ENCODE measurements at places on chromosomes 2 and 18. TPM values are rescaled to one million over a fixed set of nuclear protein-coding genes. Genes with fewer than 3 reads are reported as not detected.

KIF5C gene
- total RNA-seq: 1.7 TPM

DNA sequence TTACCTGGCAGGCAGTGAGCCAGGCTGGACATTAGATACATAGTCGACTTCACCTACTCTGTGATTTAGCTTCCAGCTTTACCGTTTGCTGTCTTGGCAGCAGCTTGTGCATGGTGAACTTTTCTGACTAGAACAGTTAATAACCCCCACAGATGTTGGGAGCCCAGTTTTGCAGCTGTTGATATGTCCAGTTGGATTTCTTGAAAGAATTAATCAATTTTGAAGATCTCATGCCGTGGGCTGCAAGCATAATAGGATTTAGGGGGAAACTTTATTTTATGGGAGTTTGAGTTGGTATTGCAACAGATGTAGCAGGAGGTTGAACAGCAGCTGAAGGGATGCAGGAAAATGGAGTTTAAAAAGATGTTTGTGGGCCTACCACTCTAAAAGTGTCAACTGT lies 13.8 kb downstream of the MYO1B start:
- DNase-seq: no peak

NEU4 gene
- total RNA-seq: not detected

GRCh38 chr2:83674050-83674449 lies 785.0 kb downstream of the SUCLG1 start:
- DNase-seq: no peak

DNA sequence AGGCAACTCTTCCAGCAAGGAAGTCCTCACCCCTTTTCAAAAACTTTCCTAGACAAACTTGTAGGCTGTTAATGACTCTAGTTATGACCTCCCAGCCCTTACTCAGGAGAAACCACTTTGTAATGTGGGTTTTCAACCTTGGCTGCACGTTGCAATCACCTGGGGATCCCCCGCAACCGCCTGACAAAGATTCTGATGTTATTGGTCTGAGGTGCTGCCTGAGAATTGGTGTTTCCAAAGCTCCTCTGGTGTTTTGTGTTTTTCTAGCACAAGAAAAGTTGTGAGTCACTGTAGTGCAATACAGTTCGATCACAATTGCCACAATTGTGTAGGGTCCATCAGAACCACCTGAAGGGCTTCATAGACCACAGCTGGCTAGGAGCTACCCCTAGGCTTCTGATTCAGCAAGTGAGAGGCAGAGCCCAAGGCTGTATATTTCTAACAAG lies 121.6 kb downstream of the SP100 start:
- no peak for DNase-seq

GRCh38 chr2:17539611-17540092 lies 844 bp upstream of the VSNL1 start:
- DNase-seq: peak; percentile 28

FZD7 gene
- 25.2 TPM for total RNA-seq

DNA sequence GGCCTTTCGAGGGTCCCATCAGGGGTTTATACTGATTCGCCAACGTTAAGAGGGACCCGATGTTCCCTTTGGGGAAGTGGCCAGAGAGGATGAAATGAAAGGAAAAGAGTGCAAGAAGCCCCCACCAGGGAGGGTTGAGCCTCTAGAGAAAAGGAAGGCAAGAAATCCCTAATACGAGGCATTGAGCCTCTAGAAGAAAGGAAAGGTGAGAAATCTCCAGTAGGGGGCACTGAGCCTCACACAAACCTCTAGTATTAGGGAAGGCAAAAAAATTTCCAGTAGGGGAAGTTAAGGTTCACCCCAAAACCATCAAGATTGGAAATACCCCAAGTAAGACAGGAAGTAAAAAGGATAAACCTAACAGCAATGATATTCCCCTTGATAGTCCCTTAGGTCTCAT lies 9.8 kb upstream of the SAP130 start:
- DNase-seq: no peak

DNA sequence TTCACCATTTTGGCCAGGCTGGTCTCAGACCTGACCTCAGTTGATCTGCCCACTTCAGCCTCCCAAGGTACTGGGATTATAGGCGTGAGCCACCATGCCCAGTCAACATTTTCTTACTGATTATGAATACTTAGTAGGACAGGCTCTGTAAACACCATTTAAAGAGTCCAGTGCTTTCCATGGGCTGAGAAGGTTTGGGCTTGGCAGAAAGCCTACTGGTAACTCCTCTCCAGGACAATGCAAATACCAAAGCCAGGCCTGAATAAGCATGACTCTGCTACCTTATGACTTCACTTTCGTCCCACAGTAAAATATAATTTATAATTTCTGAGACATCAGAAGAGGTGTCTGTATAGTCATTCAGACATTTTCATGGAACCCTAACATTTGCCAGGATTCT lies 60.2 kb upstream of the FAM117B start:
- DNase-seq: no peak

DNA sequence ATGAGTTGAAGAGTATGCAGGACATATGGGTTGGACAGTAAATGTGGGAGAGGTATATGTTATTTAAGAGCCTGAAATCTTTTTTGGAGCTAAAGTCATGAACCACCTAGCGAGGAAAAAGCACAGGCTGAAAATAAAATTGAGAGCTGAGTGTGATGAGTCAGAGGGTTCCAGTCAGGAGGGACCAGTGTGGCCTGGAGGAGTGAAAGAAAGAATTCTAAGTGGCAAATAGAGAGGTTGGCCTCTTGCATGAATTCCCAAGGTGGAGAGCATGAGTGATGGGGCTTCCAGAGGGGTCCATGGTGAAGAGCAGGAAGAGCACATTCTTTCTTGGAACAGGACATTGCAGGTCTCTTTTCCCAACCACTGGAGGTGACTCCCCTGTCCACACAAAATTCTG lies 282.6 kb downstream of the TDRD15 start:
- DNase-seq: no peak

Data from H4 (cell line).